Suprapubic skin (tissue), 4 donors: ENCODE measurements at places on chromosomes 1 and 21. TPM values are rescaled to one million over a fixed set of nuclear protein-coding genes. Genes with fewer than 3 reads are reported as not detected.

The GPR25 gene
- not detected for total RNA-seq

The OR2L3 gene
- total RNA-seq: not detected

The LRRN2 gene
- 0.21 TPM for total RNA-seq

The F11R gene
- 103 TPM for total RNA-seq

The GUCA2B gene
- total RNA-seq: not detected

The RCAN1 gene
- 21.9 TPM for total RNA-seq

The TAS1R3 gene
- total RNA-seq: 0.56 TPM

The TEDDM1 gene
- not detected for total RNA-seq

The FAM151A gene
- total RNA-seq: not detected

The SLC25A24 gene
- 17.7 TPM for total RNA-seq

The CHIA gene
- total RNA-seq: not detected

The S100A3 gene
- 42.6 TPM for total RNA-seq

The ARID1A gene
- total RNA-seq: 77.2 TPM

The TATDN3 gene
- total RNA-seq: 10.5 TPM

The TCHH gene
- total RNA-seq: 7.0 TPM

The TNNI3K gene
- total RNA-seq: 1.1 TPM
